Omental fat pad (tissue), 4 donors: ENCODE measurements at places on chromosomes 12 and 14.

DNA sequence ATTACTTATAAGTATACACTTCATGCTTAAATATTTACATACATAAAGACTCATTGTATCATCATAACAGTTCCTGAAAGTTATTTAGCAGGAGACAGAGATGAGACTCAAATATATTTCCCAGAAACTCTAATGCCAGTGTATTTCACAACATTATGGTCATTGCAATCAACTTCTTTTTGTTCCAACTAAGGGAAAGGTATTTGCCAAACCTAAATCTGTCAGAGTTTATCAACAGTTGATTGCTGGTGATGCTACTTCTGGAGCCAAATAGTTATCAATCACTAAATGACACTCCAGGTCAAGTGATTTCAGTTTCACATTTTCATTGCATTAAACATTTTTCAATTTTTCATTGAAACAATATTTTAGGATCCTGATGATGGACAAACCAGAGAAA, 72.1 kb upstream of the AVPR1A start:
- DNase-seq = no peak

GRCh38 chr12:28156362-28156761, 33.9 kb upstream of the CCDC91 start:
- DNase-seq = no peak

- DNase-seq = no peak
Measured at GRCh38 chr12:82665142-82665923, 21.4 kb upstream of the TMTC2 start.

DNA sequence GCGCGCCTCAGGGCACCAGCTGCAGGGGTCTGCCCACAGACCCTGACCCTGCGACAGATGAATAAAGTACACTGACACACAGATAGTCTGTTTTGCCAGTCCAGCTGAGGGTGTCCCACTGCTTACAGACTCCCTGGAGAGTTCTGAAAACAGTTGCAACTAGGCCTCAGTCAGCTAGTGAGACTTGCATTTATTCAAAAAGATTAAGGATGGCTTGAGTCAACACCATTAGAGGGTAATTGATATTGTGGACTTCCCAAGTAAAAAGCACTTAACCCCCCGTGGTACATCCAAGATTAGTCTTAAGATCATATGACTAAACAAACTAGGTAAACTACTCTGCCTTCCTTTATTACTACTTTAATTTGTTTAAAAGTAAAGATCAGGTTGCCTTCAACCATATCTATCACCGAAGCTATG, 11.1 kb upstream of the PSEN1 start:
- DNase-seq = no peak

- no peak for DNase-seq
Measured at GRCh38 chr12:97837401-97837800, 374.8 kb downstream of the RMST start.

DNA sequence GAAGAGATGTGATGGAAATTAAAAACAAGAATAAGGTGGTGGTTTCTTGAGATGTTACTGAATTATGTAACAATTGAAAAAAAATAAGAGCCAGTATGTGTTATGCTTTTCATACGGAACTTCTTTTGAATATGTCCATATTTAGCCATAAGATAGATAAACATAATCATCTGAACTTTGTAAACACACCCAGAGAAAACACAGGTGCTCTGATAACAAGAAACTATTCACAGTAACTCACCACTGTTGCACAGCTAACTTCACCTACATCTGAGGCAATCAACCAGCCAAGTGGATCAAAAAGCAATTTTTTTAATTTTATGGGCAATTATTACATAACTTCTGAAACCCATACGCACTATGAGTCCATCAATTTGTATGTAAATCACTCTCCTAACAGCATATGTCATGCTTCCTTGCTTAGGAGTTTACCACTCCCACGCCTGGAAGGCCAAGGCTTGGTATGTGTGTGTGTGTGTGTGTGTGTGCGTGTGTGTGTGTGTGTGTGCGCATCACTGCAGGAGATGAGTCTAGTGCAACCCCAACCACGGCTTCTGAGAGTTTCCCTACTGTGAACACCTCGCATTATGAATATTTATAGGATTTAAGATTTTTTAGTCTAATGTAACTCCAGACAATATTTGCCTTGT, 443.4 kb downstream of the BCAT1 start:
- no peak for DNase-seq

GRCh38 chr14:79840831-79841230, 370.5 kb downstream of the DIO2 start:
- DNase-seq = no peak

DNA sequence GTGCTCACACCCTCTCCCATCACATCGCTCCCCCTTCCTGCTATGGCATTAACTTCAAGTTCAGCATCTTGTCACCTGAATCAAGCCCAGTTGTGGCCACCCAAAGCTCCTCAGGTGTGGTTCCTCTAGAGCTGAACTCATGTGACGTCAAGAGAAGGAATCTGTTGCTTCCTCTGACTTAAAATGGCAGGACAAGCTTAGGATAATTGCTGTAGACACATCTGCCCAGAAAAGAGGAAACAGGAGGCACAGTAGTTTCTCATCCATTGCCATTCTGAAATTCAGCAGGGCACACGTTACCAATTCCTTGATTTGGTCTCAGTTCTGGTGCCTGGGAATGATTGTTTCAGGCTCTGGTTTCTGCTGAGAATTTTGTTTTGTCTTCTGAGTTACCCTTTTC, 52.1 kb downstream of the RCOR1 start:
- no peak for DNase-seq

GRCh38 chr12:52364061-52364460, 3.2 kb downstream of the KRT85 start:
- DNase-seq = no peak

- no peak for DNase-seq
Measured at GRCh38 chr12:105567061-105567460, 236.6 kb downstream of the C12orf75 start.

GRCh38 chr12:104026841-104027599, 23.0 kb downstream of the GLT8D2 start:
- no peak for DNase-seq

DNA sequence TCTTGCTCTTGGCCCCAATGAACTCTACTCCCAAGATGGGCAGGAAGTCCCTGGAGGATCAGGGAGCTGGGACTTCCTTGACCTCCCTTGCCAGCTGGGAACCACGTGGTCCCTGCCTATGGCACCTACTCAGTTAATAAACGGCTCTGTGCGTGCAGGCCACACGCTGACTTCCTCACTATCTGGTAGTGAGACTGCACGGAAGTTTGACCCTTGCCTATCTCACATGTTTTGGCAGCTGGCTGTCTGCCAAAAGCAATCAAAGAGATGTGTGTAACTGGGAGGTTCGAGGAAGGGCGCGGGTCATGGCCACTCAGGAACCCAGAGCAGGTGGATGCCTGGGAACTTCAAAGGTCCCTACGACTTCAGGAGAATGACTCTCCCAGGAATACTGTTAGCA, 57.9 kb downstream of the RFLNA start:
- no peak for DNase-seq

DNA sequence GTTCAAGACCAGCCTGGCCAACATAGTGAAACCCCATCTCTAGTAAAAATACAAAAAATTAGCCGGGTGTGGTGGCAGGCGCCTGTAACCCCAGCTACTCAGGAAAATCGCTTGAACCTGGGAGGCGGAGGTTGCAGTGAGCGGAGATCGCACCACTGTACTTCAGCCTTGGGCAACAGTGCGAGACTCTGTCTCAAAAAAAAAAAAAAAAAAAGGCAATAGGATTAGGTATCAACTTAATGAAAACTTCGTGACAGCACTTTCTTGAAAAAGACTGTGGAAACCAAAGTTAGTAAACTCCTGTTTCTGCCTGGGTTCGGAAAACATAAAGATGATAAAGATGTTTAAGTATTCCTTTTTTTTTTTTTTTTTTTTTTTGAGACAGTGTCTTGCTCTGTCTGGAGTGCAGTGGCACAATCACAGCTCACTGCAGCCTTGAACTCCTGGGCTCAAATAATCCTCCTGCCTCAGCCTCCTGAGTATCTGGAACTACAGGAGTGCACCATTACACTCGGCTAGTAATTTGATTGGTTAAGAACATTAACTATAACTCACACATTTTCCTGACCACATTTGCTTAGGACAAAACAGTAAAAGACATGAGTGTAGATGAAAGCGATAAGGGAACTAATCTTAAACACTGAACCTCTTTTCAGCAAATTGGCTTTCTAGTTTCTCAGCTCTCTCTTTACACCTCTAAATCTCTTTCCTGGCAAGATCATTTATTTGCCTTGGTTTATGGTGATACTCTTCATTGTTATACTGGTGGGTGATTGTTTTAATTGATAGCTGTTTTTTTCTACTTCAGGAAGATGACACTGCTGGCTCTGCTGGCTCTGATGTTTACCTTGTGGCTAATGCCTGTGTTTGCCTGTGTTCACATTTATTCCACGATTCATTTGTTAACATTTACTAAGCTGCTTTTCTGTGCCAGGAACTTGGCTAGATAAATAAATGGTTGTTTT, 15.8 kb downstream of the HIF1A start:
- no peak for DNase-seq

- no peak for DNase-seq
Measured at GRCh38 chr12:51330186-51330585, 6.2 kb upstream of the BIN2 start.

- no peak for DNase-seq
Measured at GRCh38 chr14:78143489-78144145, 26.6 kb upstream of the NRXN3 start.

DNA sequence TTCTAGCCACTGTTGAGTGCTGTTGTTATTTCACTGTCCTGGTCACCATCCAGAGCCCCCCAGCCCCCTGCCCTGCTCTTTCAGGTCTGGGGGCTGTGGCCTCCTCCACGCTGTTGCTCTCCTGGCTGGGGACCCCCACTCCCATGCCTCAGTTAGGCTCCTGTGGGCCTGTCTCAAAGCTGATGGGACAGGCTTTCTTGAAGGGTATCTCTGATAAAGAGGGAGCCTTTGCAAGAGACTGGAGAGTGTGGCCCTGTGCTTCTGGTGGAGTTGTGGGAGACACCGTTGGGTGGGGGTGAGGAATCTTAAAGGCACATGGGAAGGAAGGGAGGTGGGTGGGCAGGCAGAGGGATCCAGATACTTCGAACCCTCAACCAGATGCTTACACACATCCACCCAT, 12.2 kb upstream of the KRT86 start:
- no peak for DNase-seq

GRCh38 chr14:99655521-99655920, 10.6 kb downstream of the HHIPL1 start:
- no peak for DNase-seq

DNA sequence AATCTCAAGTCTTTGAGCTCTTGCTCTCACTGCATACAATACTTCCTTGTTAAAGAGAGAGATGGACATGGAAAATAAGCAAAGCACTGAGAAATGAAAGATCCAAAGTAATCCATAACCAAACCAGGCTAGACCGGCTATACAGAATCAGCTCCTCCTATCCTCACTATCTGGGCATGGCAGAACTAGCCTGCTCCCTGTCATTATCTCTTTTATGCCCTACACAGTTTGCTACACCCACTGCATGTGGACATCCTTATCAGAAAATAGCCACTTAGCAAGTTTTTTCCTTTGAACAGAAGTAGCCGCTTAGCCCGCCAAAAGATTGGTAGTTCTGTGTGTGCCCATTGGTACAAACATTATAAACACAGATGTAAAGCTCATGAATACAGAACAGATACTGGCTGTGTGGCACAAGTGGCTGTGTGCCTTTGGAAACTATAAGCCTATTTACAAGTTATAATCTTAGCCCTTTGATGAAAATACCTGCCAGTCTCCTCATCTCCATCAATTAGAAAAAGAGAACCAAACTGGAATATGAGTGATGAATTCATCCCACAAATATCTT, 34.7 kb downstream of the SPTB start:
- DNase-seq = no peak

- no peak for DNase-seq
Measured at GRCh38 chr14:36521598-36522345, 1.7 kb upstream of the NKX2-1 start.

DNA sequence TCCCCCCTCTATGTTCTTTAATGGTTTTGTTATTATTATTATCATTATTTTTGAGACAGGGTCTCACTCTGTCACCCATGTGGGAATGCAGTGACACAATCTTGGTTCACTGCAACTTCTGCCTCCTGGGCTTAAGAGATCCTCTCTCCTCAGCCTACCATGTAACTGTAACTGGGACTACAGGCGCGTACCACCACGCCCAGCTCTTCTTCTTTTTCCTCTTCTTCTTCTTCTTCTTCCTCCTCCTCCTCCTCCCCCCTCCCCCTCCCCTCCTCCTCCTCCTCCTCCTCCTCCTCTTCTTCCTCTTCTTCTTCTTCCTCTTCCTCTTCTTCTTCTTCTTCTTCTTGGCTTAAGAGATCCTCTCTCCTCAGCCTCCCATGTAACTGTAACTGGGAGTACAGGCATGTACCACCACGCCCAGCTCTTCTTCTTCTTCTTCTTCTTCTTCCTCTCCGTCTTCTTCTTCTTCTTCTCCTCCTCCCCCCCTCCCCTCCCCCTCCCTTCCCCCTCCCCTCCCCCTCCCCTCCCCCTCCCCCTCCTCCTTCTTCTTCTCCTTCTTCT, 5.4 kb upstream of the KRT7 start:
- DNase-seq = no peak

DNA sequence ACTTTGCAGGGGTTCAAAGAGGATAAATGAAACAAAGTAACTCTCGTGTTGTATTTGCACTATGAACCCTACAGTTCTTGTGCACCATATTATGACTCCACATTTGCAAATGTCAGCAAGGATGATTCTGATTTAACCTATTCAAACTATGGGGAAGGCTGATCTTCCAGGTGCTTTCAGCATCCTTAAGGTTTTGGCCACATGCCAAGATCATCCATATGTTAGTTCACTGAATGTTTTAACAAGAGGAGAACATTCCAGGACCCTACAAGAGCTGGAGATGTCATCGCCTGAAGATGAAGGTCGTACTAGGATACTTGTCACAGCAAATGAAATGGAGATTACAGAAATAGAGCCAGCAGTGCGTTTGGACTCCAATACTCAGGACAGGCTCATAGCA, 114.2 kb downstream of the DHRS2 start:
- DNase-seq = no peak

- no peak for DNase-seq
Measured at GRCh38 chr12:124386661-124387527, 92.0 kb downstream of the RFLNA start.

GRCh38 chr12:2356601-2357125, 303.9 kb downstream of the CACNA1C start:
- DNase-seq = no peak

DNA sequence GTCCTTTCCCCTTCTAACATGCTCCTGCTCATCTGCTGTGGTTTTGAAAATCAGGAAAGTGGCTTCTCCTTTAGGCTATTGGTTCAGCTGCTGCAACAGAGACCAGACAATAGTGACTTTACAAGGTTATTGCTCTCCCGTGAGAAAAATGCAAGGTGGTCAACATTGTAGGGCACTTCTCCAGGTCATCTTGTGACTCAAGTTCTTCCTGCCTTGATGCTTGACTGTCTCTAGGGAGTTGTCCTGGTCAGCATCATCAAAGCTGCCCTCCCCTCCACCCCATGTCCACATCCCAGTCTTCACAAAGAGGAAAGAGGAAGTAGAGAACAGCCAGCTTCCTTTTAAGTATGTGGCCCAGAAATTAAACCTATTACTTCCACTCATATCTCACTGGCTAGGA, 3.9 kb upstream of the TMEM63C start:
- DNase-seq = no peak
